Activated T-helper 1 cell treated with anti-CD3 and anti-CD28 coated beads, Interleukin-2, amount 50 U/mL, for 16 hours (primary cell): ENCODE measurements at places on chromosomes 6 and 20.

GRCh38 chr6:15769511-15770018, 106.7 kb upstream of the DTNBP1 start:
- no peak for DNase-seq

GRCh38 chr20:43458422-43458924, 777 bp downstream of the SRSF6 start:
- DNase-seq: no peak

- no peak for DNase-seq
Measured at GRCh38 chr20:61804752-61805295, 260.9 kb downstream of the TAF4 start.

- DNase-seq: no peak
Measured at GRCh38 chr6:75409928-75410327, 83.7 kb downstream of the FILIP1 start.

GRCh38 chr6:120604510-120604909, 729.8 kb downstream of the TBC1D32 start:
- no peak for DNase-seq

GRCh38 chr6:25596928-25597818, 54.8 kb upstream of the SCGN start:
- no peak for DNase-seq

DNA sequence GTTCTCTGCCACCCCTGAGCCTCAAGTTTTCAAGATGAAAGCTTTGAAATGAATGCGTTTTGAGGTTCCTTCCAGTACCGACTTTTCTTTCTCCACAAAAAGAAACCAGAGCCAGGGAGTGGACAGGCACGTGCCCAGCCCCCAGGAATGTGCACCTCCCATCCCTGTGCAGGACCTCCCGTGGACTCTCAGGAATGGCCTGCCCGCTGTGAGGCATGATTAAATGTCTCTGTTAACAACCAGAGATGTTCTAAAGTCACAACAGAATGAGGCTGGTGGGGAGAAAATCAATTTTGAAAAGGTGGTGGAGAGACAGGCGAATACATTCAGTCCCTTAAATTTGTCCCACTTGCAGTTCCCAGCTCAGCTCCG, 1.5 kb downstream of the TGM3 start:
- DNase-seq: no peak

- no peak for DNase-seq
Measured at GRCh38 chr6:157217198-157217893, 106.0 kb downstream of the TMEM242 start.

- no peak for DNase-seq
Measured at GRCh38 chr6:148037496-148037895, 305.1 kb upstream of the SASH1 start.

GRCh38 chr20:2799688-2800520, 523 bp downstream of the CPXM1 start:
- no peak for DNase-seq

GRCh38 chr20:24916412-24916811, 32.7 kb upstream of the CST7 start:
- DNase-seq: no peak

DNA sequence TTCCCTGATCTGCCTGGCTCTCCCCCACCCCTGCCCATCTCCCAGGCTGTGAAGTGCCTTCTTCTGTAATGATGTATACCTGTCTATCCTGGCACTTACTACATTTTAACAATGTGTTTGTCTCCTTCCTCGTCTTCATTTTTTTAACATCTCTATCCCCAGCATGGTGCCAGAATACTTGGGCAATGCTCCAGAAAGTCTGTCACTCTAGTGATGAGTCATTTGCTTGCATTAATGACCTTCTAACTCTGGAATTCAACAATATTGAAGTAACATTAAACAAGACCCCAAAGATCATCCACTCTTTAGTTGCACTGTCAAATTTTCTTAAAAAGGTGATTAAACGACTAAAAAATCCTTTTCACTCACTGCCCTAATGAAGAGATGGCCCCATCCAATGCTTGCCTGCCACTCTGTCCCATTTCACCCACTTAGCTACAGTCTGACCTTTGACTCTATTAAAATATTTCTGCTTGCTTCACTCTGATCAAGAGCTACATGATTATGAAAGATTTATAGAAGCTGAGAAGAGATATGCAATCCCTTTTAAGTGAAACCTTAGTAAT, 7.7 kb upstream of the KLHL31 start:
- DNase-seq: no peak

- no peak for DNase-seq
Measured at GRCh38 chr6:20024316-20024673, 187.1 kb downstream of the ID4 start.

DNA sequence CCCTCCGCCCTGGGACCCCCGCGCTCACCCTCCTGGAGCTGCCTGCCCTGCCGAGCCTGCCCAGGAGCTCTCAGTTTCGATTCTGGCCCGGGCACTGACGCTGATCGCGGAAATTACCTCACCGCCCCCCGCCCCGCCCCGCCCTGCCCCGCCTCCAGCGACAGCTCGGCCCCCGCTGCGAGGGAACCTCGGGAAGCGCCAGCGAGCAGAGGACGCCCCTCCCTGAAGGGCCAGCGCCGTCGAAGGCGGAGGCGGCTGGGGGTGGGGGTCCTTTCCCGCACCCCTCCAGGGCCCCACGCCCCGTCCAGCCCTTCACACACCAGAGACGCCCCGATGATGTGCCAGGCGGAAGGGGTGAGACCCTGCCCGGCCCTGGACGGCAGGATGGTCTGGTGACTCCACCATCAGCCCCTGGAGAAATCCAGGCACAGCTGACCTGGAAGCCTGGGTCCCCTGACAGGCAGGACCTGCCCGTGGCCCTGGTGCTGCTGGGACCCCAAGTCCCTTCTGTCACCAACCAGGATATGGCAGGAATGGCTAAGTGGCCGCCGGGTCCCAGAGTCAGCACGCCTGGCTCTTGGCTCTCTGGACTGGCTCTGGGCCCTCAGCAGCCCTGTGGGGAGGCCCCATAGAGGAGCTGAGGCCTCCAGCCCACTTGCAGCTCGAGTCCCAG, at the start of gene HELZ2:
Gene HELZ2 (minus strand): TSS at position 84 of the 673 bp plus-strand sequence. CDS start 1,854 bp downstream, outside the sequence.
- DNase-seq: peak; percentile 45

DNA sequence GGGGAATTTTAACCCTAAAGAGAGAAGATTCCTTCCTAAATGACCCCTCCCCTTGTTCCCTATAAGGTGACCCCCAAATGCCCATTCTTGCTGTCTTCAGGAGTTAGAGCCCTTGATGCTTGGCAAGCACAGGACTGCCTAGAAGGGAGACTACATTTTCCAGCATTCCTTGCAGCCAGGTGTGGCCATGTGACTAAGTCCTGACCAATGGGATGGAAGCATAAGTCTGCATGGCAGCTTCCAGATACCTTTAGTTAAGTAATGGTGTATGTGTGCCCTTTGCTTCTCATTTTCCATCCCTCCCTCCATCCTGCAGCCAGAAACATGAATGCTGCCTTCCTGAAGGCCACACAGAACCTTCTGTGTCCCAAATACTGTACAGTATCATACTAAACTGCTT, 5.5 kb downstream of the BFSP1 start:
- no peak for DNase-seq

DNA sequence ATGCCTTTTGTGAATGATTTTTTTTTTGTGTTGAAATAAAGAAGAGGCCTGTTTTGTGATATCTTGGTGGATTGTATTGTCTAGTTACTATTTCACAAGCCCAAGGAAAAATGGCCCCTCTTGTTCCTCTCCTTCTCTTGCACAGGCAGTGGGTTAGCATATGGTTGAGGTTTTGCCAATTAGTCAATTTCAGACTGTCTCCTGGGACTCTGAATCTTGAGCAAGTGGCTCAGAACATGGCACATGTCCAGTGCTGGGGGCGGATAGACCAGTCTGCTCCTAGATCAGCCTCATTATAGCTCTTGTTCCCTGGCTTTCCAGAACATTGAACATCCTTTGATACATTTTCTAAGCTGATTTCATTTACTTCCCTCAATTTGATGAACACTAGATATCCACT, 589.2 kb downstream of the PHF3 start:
- DNase-seq: no peak

- DNase-seq: no peak
Measured at GRCh38 chr20:49630396-49630951, 62.5 kb upstream of the PTGIS start.

- DNase-seq: no peak
Measured at GRCh38 chr6:112636650-112637262, 289.6 kb downstream of the RFPL4B start.

DNA sequence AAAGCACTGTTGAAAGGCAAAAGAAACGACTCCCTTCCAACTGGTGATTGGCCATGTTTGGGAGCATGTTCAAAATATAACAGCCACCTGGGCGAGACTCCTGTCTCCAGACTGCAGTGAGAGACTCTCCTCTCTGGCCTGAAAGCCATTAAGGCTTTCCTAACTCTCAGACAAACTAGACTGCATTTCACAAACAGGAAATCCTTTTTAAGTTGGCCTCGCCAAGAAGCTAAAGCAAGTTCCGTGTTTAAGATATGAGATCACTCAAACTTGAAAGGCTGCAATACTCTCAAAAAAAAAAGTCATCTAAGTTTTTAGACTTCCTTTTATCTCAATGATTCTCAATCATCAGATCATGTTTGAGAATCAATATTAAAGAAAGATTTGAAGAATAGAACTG, 117.0 kb downstream of the TFAP2A start:
- DNase-seq: no peak

DNA sequence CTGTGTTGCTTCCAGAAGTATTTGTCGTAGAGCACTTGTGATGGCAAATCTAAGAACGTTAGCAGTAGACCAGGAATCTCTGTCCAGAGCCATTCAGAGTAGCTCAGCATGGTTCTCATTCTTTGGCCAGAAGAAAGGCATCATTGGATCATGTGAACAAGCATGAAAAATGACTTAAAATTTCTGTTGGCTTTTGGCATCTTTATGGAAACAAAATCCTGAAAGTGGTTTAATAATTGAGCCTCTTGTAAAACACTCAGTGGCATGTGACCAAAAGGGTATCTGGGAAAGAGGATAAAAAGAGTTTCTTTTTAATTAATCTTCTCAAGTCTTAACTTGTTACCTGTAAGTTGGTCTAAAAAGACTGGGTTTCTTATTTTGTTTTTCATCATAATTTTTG, 55.2 kb downstream of the PTPN1 start:
- no peak for DNase-seq

DNA sequence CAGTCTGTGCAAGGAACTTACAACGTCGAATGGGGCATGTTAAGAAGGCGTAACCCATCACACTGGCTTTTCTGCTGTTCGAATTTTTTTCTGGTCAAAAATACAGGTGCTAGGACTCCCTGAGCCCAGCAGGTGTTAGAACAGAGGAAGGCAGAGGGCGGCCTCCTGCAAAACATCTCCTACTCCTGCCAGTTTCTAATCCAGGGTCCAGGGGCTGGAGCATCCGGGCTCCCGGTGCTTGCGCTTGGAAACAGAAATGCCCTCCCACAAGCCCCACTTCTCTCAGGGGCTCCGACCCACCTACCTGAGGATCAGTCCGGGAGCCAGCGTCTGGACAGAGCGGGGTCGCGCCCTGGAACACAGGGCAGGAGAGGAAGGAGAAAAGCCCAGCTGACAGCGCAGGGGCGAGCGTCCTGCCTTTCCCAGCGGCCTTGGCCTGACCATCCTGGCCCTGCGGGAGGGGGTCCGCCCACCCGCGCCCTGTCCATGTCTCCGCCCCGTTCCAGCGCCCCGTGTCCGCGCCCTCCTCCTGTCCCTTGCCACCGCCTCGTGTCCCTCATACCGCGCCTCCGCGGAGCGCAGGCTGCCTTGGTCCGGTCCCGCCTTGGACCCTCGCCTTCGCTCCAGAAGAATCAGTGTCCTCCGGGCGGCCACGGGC, 14.8 kb upstream of the LPA start:
- no peak for DNase-seq

- DNase-seq: no peak
Measured at GRCh38 chr20:24465159-24465558, 4.3 kb upstream of the SYNDIG1 start.

- no peak for DNase-seq
Measured at GRCh38 chr6:42279966-42280629, 62.4 kb upstream of the MRPS10 start.

GRCh38 chr6:93218096-93218495, 201.3 kb downstream of the EPHA7 start:
- no peak for DNase-seq

GRCh38 chr6:13923527-13924145, 1.1 kb upstream of the RNF182 start:
- DNase-seq: no peak

GRCh38 chr20:49515586-49515985, 33.1 kb upstream of the KCNB1 start:
- DNase-seq: no peak

DNA sequence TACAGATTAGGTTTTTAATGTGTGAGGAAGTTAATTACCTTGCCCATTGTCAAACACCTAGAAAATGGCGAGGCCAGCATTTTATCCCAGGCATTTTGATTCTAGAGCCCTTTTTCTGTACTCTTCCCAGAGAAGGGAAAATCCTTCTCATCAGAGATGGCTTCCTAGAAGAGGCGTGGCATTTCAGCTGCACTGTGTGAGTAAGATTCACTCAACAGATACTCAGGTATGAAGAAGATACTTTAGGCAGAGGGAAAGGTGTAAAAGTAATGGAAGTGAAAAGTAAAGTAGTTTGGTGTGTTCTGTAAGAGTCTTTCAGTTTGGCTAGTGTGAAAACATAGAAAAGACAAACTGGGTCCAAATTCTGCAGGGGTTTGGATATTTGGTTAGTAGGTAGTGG, 113.8 kb downstream of the MAP3K4 start:
- no peak for DNase-seq

DNA sequence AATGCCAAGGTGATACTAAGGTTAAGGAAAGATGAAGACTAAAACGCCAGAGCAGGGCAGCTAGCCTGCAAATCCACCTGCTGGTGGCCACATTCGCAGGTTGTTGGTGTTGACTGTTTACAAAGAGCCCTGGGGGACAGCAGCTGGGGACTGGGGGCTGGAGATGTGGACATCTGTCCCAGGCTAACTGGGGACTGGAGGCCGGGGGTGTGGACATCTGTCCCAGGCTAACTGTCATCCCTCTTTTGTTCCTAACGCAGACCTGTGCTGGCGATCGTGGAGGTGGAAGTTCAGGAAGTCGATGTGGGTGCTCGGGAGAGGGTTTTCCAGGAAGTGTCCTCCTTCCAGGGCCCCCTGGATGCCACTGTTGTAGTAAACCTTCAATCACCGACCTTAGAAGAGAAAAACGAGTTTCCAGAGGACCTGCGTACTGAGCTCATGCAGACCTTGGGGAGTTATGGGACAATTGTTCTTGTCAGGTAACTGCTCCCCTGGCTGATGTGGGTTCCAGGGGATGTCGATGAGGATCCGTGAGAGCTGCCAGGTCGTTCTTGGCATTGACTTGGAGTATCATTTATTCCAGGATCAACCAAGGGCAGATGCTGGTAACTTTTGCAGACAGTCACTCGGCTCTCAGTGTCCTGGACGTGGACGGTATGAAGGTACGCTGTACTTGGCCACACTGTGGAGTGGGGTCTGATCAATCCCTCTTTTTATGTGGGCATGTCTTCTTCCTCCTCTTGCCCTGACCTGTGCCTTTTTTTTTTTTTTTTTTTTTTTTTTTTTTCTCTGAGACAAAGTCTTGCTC, 87.0 kb downstream of the SERAC1 start:
- DNase-seq: no peak
